ENCODE measurements at places on chromosomes 2 and 18. TPM values are rescaled to one million over a fixed set of nuclear protein-coding genes. Genes with fewer than 3 reads are reported as not detected.

NT5DC4 gene
- not detected for total RNA-seq

NEDD4L gene
- 10.0 TPM for total RNA-seq

DNA sequence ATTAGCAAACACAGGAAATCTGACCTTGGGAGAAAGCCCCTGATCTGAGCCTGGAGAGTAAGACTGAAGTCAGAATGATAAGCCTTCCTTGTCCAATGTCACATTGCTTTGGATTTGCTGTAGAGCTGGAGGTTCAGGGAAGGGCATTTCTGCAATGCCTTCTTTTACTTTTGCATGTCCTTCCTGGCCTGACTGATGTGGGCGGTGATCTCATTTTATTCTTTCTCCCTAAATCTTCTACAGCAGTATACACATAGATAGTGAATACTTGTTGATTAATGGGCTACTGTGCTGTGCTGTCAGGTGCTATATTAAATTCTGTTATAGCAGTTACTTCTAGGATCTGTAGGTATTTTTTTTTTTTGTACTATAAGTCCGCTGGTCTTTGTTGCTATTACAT is 62.6 kb downstream of the PLCL1 start:
- no peak for DNase-seq
- H3K36me3 ChIP-seq: no peaks in the 10 kb centered on the region
- H3K27ac ChIP-seq: no peak overlapping the region

REG3A gene
- not detected for total RNA-seq

DNA sequence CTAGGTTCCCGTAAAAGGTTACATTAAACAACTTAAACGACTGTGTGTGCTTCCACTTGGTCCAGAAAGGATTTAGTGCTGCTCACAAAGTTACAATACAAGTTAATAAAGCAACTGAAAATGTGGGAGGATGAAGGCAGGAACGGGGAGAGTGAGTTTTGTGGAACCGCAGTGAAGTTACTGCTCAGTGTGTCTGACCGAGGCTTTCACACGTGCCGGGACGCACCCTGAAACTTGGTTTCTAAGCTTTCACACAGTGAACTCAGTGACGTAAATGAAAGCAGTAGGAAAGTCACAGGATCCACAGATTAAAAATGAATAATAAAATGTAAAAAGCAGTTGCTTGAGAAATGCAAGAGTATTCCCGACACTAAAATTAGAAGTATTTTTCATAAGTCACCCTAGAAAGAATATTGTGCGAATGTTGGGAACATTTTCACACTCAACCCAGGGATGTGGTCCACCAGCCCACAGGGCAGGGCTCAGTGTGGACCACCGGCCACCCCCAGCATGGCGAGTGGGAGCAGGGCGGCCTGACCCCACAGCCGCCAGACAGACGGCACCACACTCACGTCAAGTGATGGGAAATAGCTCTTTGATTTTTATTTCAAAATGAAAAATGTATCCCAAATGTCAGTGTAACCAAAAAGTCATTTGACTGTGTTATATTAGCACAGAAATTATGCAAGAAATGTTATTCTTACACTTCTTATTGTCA is 32.6 kb upstream of the CHMP1B start:
- H3K4me1 ChIP-seq: no peaks in the 10 kb centered on the region
- no peak overlapping the region for H3K4me3 ChIP-seq
- H3K27me3 ChIP-seq: peaks cover 8% of the 10 kb centered on the region
- H3K27ac ChIP-seq: no peak overlapping the region

AQP4 gene
- total RNA-seq: not detected

GRCh38 chr18:36457683-36458082 is 160.2 kb downstream of the FHOD3 start:
- no peaks in the 10 kb centered on the region for H3K36me3 ChIP-seq
- peaks cover 4% of the 10 kb centered on the region for H3K4me1 ChIP-seq
- H3K4me3 ChIP-seq: no peak overlapping the region
- no peak overlapping the region for H3K27ac ChIP-seq
- DNase-seq: no peak

- peaks cover 17% of the 10 kb centered on the region for H3K36me3 ChIP-seq
- DNase-seq: no peak
- H3K4me3 ChIP-seq: no peak overlapping the region
- H3K27me3 ChIP-seq: no peaks in the 10 kb centered on the region
- peaks cover 7% of the 10 kb centered on the region for H3K4me1 ChIP-seq
Observed at GRCh38 chr2:158671360-158672245, 123.5 kb upstream of the DAPL1 start.

DNA sequence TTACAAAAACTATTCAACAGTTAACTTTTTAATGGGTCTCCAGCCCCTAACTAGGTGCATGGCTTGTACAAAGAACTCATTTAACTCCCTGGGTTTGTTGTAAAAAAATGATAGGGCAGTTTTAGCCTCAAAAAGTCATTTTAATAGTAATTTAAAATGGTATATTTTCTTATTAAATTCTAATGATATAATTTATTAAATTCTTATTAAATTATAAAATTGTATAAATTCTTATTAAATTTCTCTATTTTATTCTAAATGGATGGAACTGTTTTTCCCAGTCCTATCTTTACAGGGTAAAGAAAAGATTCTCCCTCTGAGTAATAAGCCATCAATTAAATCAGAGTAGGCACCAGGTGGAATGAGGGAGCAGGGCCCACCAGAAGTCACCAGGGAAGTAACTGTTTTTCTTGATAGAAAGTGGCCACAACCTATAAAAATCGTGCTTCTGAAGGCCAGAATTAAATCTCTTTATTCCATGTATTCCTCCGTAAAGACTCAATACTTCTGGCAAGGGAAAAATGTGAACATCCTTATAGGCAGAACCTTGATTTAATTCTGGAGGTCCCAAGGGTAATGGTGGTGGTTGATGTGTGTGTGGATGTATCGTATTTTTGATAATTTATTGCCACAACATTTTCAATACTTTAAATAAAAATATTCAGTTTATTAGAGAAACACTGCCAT is 814 bp downstream of the FKBP7 start:
- H3K36me3 ChIP-seq: no peaks in the 10 kb centered on the region
- DNase-seq: no peak

TMEM169 gene
- 0.83 TPM for total RNA-seq

DNA sequence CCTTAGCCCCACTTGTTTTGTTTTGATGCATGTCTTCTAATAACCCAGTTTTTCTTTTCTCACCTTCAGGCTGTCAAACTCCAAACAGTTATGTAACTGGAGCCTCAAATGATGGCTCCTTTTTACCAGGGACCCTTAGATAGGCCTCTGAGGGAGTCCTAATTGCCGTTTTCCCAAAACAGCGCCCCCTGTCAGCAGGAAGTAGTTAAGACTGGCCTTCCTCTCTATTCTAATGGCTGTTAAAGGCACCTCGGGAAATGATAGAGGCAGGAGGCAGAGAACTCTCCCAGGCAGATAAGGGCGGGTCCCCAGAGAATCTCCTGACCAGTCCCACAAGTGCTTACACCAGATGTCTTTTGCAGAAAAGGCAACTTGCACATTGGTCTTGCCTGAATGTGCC is 123.2 kb downstream of the KCNS3 start:
- H3K27ac ChIP-seq: no peak overlapping the region
- no peak for DNase-seq
- H3K4me1 ChIP-seq: no peaks in the 10 kb centered on the region
- no peaks in the 10 kb centered on the region for H3K27me3 ChIP-seq
- no peaks in the 10 kb centered on the region for H3K36me3 ChIP-seq

- no peak for DNase-seq
- no peak overlapping the region for H3K4me3 ChIP-seq
- peaks cover 1% of the 10 kb centered on the region for H3K36me3 ChIP-seq
Observed at GRCh38 chr2:190506666-190507065, 27.9 kb downstream of the NEMP2 start.

- H3K4me3 ChIP-seq: no peak overlapping the region
- no peaks in the 10 kb centered on the region for H3K4me1 ChIP-seq
- no peak overlapping the region for H3K27ac ChIP-seq
- H3K27me3 ChIP-seq: peaks cover 5% of the 10 kb centered on the region
- no peaks in the 10 kb centered on the region for H3K36me3 ChIP-seq
Observed at GRCh38 chr2:41922177-41922576, 125.6 kb upstream of the PKDCC start.

GRCh38 chr2:168801961-168802858 is at the start of gene NOSTRIN:
NOSTRIN (plus strand) TSS chr2:168802637; CDS start chr2:168802647, 10 bp downstream.
- DNase-seq: peak; percentile 48
- H3K4me3 ChIP-seq: no peak within 1 kb of the TSS
- peaks cover 5% of the 10 kb centered on the region for H3K4me1 ChIP-seq
- no peaks in the 10 kb centered on the region for H3K36me3 ChIP-seq

DNA sequence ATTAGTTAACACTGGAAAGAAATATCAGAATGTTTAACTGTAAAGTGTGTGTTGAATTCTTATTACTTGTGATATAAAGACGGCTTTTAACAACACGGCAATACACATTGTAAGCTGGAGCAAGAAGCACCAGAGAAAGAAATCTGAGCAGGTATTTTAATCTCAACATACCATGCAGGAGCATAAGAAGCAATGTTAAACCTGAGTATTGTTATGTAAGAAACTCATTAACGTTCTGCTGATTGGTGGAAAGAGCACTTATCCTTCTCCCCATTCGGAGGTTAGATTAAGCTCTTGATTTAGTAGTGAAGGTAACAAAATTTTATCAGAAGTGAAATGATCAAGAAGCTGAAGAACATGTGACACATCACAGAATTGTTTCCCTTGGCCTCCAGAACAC is 107.4 kb downstream of the EPC2 start:
- no peak overlapping the region for H3K4me3 ChIP-seq
- no peak for DNase-seq
- no peaks in the 10 kb centered on the region for H3K27me3 ChIP-seq
- no peak overlapping the region for H3K27ac ChIP-seq

- no peaks in the 10 kb centered on the region for H3K27me3 ChIP-seq
- no peak overlapping the region for H3K27ac ChIP-seq
- DNase-seq: no peak
- no peak overlapping the region for H3K4me3 ChIP-seq
Observed at GRCh38 chr2:80168037-80168436, 136.5 kb downstream of the LRRTM1 start.

- DNase-seq: no peak
- H3K36me3 ChIP-seq: no peaks in the 10 kb centered on the region
- H3K4me3 ChIP-seq: no peak overlapping the region
- H3K27ac ChIP-seq: no peak overlapping the region
- H3K27me3 ChIP-seq: no peaks in the 10 kb centered on the region
Observed at GRCh38 chr2:126495189-126495588, 160.8 kb upstream of the GYPC start.

- no peaks in the 10 kb centered on the region for H3K36me3 ChIP-seq
- H3K4me3 ChIP-seq: no peak overlapping the region
- peaks cover 2% of the 10 kb centered on the region for H3K27me3 ChIP-seq
- H3K27ac ChIP-seq: no peak overlapping the region
- H3K4me1 ChIP-seq: no peaks in the 10 kb centered on the region
Observed at GRCh38 chr18:44748582-44748981, 67.9 kb downstream of the SETBP1 start.

- H3K27me3 ChIP-seq: no peaks in the 10 kb centered on the region
- no peak for DNase-seq
- no peak overlapping the region for H3K27ac ChIP-seq
- no peaks in the 10 kb centered on the region for H3K4me1 ChIP-seq
- H3K36me3 ChIP-seq: no peaks in the 10 kb centered on the region
Observed at GRCh38 chr18:13381331-13381730, 162.8 kb downstream of the LDLRAD4 start.

DNA sequence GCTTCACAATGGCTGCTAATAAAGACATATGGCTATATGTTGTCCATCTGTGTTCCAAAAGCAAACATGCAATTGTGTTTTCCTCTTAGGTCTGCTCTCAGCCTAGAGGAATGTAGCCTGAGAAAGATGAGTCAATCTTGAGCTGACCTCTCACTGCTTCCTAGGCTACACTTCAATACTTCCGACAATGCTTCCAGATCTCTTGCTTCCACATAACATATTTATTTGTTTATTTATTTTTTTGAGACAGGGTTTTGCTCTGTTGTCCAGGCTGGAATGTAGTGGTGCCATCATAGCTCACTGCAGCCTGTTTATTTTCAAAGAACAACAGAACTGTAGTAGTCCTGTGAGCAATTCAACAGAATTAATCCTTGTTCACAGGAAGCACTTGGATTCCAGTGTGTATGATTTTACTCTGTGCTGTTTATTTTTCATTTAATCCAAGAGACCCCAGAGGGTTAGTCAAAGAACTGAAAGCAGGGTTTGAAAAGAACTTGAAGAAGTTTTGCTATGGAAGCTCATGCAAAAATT is 437.9 kb downstream of the TXNL1 start:
- peak overlapping the region; percentile 84 for H3K27ac ChIP-seq
- H3K36me3 ChIP-seq: no peaks in the 10 kb centered on the region
- peak; percentile 88 for DNase-seq
- H3K4me3 ChIP-seq: no peak overlapping the region
- H3K27me3 ChIP-seq: no peaks in the 10 kb centered on the region
- peaks cover 15% of the 10 kb centered on the region for H3K4me1 ChIP-seq

LYG2 gene
- not detected for total RNA-seq

COL4A3 gene
- not detected for total RNA-seq

FAM124B gene
- total RNA-seq: not detected

GRCh38 chr2:159290289-159290907 is 3.9 kb upstream of the WDSUB1 start:
- H3K27me3 ChIP-seq: no peaks in the 10 kb centered on the region
- peak; percentile 94 for DNase-seq
- H3K36me3 ChIP-seq: no peaks in the 10 kb centered on the region
- H3K27ac ChIP-seq: peak overlapping the region; percentile 39

DNA sequence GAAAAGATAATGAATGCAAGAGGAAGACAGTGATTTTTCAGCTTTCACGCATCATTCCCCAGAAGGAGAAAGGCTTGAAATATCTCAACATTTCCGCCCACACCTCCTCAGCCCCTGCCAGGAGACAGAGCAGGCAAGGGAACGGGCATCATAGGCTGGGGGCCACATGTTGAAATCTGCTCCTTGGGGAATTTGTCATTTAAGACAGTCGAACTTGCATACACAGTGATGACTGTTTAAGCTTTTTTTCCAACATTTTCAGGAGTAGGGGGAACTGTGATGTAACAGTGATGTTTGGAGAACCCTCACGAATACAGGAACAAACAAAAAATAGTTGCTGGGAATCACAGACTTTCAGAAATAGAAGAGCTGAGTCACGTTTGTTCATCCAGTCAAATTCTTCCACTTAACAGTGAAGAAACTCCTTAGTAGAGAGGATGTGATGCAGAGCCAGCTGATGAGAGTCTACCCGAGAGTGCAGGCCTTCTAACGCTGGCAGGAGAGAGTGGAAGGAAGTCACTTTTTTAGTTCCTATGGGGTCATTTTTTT is 266.8 kb downstream of the ALPK2 start:
- H3K27ac ChIP-seq: peak overlapping the region; percentile 67
- peaks cover 3% of the 10 kb centered on the region for H3K36me3 ChIP-seq
- H3K4me1 ChIP-seq: peaks cover 16% of the 10 kb centered on the region
- peak; percentile 97 for DNase-seq

GRCh38 chr18:53025247-53025646 is 685.2 kb downstream of the DCC start:
- H3K27ac ChIP-seq: no peak overlapping the region
- no peaks in the 10 kb centered on the region for H3K27me3 ChIP-seq

GRCh38 chr2:202831242-202832220 is 40.0 kb downstream of the ICA1L start:
- no peak overlapping the region for H3K4me3 ChIP-seq
- H3K4me1 ChIP-seq: no peaks in the 10 kb centered on the region
- H3K27me3 ChIP-seq: no peaks in the 10 kb centered on the region
- no peaks in the 10 kb centered on the region for H3K36me3 ChIP-seq
- H3K27ac ChIP-seq: no peak overlapping the region

KLHL41 gene
- 0.28 TPM for total RNA-seq

GRCh38 chr2:45533771-45534170 is 77.3 kb downstream of the SRBD1 start:
- H3K4me3 ChIP-seq: no peak overlapping the region
- no peaks in the 10 kb centered on the region for H3K4me1 ChIP-seq
- H3K36me3 ChIP-seq: no peaks in the 10 kb centered on the region
- no peak overlapping the region for H3K27ac ChIP-seq
- DNase-seq: peak; percentile 78
- no peaks in the 10 kb centered on the region for H3K27me3 ChIP-seq

SULT1C4 gene
- total RNA-seq: 0.56 TPM

ABCA12 gene
- total RNA-seq: under 0.01 TPM

ERBB4 gene
- total RNA-seq: not detected
